ENCODE measurements at places on chromosomes 5 and 9. TPM values are rescaled to one million over a fixed set of nuclear protein-coding genes. Genes with fewer than 3 reads are reported as not detected.

The ROPN1L gene
- total RNA-seq, result 0.68 TPM

The HOMER1 gene
- total RNA-seq, result 13.4 TPM

The CCNO gene
- total RNA-seq, result not detected

The SHC3 gene
- 0.05 TPM for total RNA-seq

The NKD2 gene
- 0.17 TPM for total RNA-seq

The IL9 gene
- total RNA-seq, result not detected

The SETD9 gene
- 14.7 TPM for total RNA-seq

The ABCA1 gene
- total RNA-seq, result 35.7 TPM

The IL3 gene
- total RNA-seq, result not detected

The CBY3 gene
- not detected for total RNA-seq

The FOXD4L6 gene
- total RNA-seq, result under 0.01 TPM

The PCDHGC3 gene
- total RNA-seq, result 19.4 TPM

The FBN2 gene
- 0.79 TPM for total RNA-seq

The C9 gene
- total RNA-seq, result 0.34 TPM

The LIX1 gene
- not detected for total RNA-seq

The CCDC152 gene
- 0.51 TPM for total RNA-seq

The TNFSF15 gene
- 2.0 TPM for total RNA-seq

The SLC25A51 gene
- total RNA-seq, result 93.1 TPM

The C9orf72 gene
- 10.9 TPM for total RNA-seq
